WTC11 (cell line): ENCODE measurements at places on chromosomes 5 and 9. TPM values are rescaled to one million over a fixed set of nuclear protein-coding genes. Genes with fewer than 3 reads are reported as not detected.
A peak's percentile ranks its signal among the peaks of the same experiment; 100 is the strongest.

The TRIM7 gene
- total RNA-seq: 0.64 to 1.4 TPM (median 0.98 TPM) in 3 replicates

DNA sequence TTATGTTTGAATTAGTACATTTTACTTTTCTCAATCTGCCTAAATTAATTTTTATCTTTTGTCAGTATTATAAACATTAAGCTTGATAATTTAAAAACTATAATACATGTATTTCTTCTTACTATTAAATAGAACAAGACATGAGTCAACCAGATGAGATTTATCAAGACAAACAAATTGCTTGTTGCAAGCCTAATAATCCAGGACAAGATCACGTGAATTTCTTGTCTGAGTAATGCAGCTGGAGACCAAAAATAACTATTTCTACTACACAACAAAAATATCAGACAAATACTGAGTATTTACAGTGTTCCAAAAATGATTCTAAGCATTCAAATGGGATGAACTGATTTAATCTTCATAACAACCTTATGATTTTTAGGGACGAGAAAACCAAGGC lies 339.1 kb upstream of the PRR16 start:
- no peak overlapping the region for H3K27ac ChIP-seq
- no peaks in the 10 kb centered on the region for H3K4me1 ChIP-seq

The DIPK1B gene
- 45.4 to 49.8 TPM (median 48.9 TPM) in 3 replicates for total RNA-seq

DNA sequence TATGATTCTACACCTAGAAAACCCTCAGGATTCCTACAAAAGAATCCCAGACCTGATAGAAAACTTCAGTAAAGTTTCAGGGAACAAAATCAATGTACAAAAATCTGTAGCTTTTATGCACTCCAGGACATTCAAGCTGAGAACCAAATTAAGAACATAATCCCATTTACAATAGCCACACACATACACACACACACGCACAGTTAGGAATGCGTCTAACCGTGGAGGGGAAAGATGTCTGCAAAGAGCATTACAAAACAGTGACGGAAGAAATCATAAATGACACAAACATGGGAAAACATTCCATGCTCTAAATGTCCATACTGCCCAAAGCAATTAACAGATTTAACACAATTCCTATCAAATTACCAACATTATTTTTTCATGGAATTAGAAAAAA lies 51.4 kb upstream of the CAST start:
- no peak overlapping the region for H3K27ac ChIP-seq
- no peak overlapping the region for H3K4me3 ChIP-seq
- peaks cover 12% of the 10 kb centered on the region for H3K4me1 ChIP-seq
- DNase-seq: no peak
- no peaks in the 10 kb centered on the region for H3K36me3 ChIP-seq

DNA sequence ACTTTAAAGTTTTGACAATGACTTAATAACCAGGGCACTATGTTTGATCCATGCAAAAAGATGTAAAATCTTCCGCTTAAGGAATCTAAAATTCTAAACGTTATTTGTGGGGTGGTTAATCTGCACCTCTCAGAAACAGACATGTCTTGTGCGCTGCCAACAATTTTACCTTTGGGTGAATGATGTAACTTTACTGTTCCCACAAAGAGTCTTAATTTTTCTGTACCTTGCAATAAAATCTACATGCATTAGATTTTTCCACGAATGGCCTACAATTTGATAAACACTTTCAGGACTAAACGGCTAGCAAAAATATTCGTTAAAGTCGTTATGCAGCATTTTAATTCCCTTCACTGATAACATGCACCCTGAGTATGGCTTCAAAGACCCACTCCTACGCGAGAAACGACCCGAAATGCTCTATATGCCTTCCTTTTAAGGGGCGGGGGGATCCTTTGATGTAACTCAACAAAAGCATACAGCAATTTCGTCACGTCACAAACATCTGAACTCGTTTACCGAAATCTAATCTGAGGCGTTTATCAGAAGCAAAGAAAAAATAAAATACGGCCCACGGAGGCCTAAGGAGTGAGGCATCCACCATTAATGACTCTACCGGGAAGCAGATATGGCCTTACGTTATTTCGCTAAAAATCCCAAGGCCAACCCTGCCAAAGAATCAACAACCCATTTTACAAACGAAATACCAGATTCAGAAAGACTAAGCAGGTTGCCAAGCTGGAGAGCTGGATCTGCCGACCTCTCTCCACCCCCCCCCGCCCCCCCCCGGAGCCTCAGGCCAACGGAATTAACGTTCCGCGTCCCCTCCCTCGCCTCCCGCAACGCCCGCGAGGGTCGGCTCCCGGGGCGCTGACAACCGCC lies 621 bp downstream of the AK6 start:
- H3K4me1 ChIP-seq: peaks cover 11% of the 10 kb centered on the region
- H3K27ac ChIP-seq: peak overlapping the region; percentile 98
- H3K4me3 ChIP-seq: peak overlapping the region; percentile 95
- no peak for DNase-seq

GRCh38 chr5:132813599-132814502 lies 749 bp downstream of the SOWAHA start:
- no peak overlapping the region for H3K27ac ChIP-seq
- peak overlapping the region; percentile 37; the same call in 1 of the 2 replicates for H3K4me3 ChIP-seq
- peak; percentile 68 for DNase-seq
- peaks cover 9% of the 10 kb centered on the region for H3K4me1 ChIP-seq

GRCh38 chr5:178996156-178996555 lies 1.0 kb upstream of the GRM6 start:
- H3K27me3 ChIP-seq: peaks cover 62% of the 10 kb centered on the region
- H3K4me3 ChIP-seq: 0 out of 2 replicates have a peak overlapping the region, but pooled peaks have one; percentile 25
- peaks cover 21% of the 10 kb centered on the region for H3K4me1 ChIP-seq
- no peak overlapping the region for H3K27ac ChIP-seq

- H3K36me3 ChIP-seq: no peaks in the 10 kb centered on the region; the same call in 1 of the 2 replicates
- H3K27me3 ChIP-seq: no peaks in the 10 kb centered on the region
- DNase-seq: peak; percentile 37
- H3K27ac ChIP-seq: peak overlapping the region; percentile 73
- peaks cover 16% of the 10 kb centered on the region for H3K4me1 ChIP-seq
These were observed 72.7 kb downstream of the SMIM23 start for GRCh38 chr5:171858303-171858702.

DNA sequence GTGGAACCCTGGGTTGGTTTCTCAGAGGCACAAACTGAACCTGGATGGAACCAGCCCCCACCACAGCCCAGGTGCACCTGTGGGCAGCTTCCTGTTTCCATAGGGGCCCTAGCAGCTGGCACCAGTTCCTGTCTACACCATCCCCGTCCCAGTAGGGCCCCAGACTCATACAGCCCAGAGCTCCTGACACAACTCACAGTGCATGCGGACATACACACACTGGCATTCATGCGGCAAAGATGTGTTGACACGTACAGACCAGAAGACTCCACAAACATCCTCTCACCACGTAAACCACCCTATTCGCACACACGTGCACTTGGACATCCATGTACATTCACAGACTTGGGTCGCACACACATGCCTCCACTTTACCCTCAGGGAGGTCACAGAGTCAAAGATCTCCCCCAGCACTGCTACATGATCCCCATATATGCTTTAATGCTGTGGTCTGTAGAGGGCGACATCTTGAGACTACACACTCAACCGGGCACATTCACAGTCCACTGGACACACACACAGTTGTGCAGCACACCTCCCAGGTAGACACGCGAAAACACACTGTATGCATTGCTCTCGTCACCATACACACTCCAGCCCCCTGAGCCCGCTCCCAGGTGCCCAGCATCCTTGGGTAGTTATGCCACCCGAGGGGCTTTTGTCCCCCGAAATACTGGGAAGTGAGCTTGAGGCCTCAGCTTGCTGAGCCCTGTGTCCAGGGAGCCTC lies 22.4 kb downstream of the CXXC5 start:
- no peaks in the 10 kb centered on the region; the same call in 1 of the 2 replicates for H3K36me3 ChIP-seq
- no peak for DNase-seq
- H3K27ac ChIP-seq: peak overlapping the region; percentile 59
- no peak overlapping the region for H3K4me3 ChIP-seq
- no peaks in the 10 kb centered on the region for H3K27me3 ChIP-seq
- peaks cover 71% of the 10 kb centered on the region for H3K4me1 ChIP-seq
